ENCODE measurements at places on chromosomes 1 and 21.

- no peak for DNase-seq
Measured at GRCh38 chr1:202243006-202243405, 49.4 kb downstream of the LGR6 start.

- no peak for DNase-seq
Measured at GRCh38 chr1:162682013-162682419, 49.8 kb downstream of the DDR2 start.

- DNase-seq = no peak
Measured at GRCh38 chr1:178934546-178934945, 63.7 kb upstream of the ANGPTL1 start.

DNA sequence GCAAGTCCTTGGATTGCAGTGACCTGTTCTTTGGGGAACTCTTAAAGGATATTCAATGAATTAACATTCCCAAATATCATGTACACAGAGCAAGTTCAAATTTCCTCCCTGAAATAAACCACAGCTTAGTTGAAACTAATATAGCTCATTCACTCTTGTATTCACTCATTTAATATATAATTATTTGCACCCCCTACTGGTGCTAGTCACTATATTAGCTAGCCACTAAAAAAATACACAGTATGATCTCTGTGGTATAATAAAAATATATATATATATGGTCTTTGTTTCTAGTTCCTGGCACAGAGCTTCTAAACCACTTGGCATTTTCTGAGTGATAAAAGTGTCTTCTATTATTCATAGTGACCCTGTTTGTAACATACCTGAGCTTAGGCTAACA, 177.3 kb upstream of the LYPLAL1 start:
- DNase-seq = no peak

DNA sequence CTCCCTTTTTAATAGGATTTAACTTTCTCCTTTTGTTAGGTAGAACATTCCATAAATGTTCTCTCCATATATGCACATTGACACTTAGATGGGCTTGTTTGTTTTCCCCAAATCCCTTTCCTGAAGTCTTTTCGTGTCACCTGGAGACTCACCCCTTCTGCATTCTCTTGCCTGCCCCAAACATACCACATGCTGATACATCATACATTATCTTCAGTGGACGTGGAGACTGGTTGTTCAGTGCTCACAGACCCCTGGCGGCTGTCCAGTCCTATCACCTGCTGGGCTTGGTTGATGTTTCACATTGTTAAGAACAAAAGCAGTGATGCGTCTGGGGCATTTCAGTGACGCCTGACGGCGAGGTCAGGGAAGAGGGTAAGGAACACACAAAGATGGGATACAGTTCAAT, 22.2 kb downstream of the FMOD start:
- no peak for DNase-seq

- DNase-seq = no peak
Measured at GRCh38 chr1:224201383-224201782, 18.3 kb downstream of the DEGS1 start.

DNA sequence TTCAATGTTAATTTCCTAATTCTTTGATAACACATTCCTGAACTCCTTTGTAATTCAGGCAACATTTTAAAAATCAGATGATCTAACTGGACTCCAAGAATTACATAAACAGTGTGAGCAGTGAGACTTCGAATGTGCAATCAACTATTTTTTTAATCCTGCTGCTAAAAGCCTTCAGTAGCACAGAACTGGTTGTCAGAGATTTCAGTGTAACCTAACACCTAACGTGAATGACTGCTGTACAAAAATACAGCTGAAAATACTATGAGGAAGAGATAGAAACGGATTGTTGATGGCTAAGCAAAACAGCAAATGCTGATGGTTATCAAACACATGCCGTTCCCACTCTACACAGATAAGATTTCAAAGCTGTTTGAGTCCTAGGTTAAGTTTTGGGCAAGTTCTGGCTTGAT, 46.1 kb downstream of the APP start:
- DNase-seq = no peak

DNA sequence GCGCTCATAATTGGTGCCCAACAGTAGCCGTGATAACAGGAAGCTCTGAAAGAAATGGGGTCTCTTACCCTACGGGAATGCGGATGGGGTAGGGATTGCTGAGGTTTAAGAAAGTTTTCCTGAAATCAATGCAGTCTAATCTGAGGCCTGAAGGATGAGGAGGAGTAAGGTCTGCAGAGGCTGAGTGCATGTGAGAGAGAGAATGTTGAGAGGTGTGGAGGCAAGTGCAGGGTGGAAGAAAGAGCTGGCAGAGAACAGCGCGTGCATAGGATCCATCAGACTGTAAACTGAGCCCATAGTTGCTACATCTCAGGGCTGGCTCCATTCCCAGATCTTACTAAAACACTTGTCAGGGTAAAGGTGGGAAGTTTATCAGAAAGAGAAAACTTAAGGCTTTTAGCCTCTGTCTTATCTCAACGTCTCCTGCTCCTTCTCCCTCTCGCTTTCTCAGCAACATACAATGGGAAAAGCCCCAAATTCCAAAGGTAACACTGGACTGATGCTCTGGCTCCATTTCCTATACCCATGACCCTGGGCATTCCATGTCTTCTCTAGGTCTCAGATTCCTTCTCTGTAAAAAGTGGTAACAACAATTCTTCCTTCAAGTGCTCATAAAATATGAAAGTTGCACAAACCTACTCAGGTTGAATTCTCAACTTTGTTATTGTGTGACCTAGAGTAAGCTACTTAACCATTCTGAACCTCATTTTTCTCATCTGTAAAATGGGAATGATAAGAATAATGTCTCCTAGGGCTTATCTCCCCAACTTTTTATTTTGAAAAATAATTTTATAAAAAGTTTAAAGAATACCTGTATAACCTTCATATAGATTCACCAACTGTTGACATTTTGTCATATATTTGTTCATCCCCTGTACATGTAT, 75.2 kb downstream of the SH3GLB1 start:
- no peak for DNase-seq

- no peak for DNase-seq
Measured at GRCh38 chr1:117735045-117735992, 129.5 kb downstream of the TENT5C start.

GRCh38 chr1:244339073-244339692, 112.5 kb downstream of the ADSS2 start:
- DNase-seq = no peak

DNA sequence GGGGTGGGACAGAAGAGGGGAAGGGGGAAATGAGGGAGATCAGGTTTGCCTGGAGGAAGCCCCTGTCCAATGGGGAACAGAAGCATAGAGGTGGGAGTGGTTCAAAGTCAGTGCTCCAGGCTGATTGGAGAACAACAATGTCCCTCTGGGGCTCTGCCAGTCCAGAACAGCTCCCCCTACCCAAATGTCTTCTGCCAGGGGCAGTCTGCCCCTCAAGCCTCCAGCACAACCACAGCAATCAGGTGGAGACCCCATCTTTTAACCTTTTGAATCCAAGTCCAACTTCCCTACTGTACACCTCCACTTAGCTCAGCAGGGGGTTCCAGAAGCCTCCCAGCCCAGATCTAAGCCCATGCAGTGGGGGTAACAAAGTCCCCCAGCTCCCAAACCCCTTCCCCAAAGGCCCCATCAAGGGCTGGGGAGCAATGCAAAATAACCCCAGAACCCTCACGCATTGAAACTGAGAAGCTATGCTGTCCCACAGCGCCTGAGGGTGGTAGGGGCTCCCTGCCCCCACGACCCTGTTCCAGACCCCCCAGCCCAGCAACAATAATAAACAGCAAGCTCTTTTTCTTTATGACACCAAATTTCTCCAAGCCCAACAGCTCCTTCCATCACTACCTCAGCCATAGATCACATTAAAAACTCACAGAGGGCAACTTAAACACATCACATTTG, 3.3 kb downstream of the AHDC1 start:
- DNase-seq = no peak

- DNase-seq = no peak
Measured at GRCh38 chr1:230822092-230822581, 46.2 kb downstream of the C1orf198 start.

DNA sequence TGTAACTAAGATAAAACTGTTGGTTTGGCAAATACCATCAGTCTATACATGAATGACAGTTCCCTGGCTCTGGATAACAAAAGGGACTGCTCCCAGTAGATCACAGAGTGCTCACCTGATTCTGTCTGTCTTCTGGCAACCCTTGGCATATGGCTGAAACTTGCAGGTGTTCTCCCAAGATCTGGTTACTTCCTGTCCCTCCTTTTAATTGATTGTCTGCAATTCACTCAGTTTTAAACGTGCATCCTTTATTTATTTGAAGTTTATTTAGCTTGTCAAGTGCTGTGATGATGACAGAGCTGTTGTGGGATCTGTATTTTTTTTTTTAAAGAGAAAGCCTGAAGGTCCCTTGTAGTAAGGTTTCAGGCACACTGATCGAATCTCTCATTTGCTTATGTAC, 3.4 kb downstream of the KCNA3 start:
- no peak for DNase-seq

- DNase-seq = no peak
Measured at GRCh38 chr1:113109908-113110554, 37.0 kb downstream of the LRIG2 start.

- DNase-seq = no peak
Measured at GRCh38 chr1:232776526-232777106, 28.6 kb upstream of the MAP10 start.

- DNase-seq = no peak
Measured at GRCh38 chr1:99533909-99534637, 111.8 kb upstream of the PALMD start.

- DNase-seq = no peak
Measured at GRCh38 chr1:63327417-63328054, 5.2 kb downstream of the FOXD3 start.

GRCh38 chr1:125080077-125080476, 3895.3 kb downstream of the SRGAP2C start:
- DNase-seq = no peak

DNA sequence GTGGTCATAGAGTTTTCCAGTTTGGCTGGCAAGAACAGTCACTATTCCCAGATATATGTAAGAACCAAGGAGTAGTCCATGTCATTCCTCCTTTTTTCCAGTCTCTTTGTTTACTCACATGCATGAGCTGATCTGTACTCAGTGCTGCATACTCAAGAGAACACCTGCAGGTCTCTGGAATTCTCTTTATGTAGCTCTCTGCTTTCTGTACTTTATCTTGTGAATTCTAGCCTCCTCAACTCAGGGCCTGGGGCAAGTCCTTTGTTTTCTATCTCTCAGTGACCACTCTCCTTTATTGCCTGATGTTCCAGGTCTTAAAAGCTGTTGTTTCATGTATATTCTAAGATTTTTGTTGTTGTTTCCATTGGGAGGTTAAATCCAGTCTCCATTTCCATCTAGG, 478.9 kb downstream of the DPYD start:
- DNase-seq = no peak

DNA sequence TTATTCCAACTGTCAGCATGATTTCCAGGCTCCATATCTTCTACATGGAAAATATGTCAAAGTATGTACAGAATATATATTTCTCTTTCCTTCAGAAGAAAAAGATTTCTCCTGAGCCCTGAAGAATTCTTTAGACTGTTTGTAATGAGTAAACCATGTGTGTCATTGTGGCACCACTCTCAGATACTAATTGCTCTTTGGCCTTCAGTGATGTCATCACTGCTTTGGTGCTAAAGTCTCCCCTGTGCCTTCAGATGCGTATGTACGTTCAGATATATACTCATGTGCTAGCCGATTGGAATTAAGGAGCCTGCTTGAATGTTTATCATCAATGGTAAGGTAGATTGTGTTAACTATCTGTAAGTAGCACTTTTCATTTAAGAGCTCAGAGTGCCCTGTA, 20.6 kb upstream of the NBL1 start:
- DNase-seq = no peak

DNA sequence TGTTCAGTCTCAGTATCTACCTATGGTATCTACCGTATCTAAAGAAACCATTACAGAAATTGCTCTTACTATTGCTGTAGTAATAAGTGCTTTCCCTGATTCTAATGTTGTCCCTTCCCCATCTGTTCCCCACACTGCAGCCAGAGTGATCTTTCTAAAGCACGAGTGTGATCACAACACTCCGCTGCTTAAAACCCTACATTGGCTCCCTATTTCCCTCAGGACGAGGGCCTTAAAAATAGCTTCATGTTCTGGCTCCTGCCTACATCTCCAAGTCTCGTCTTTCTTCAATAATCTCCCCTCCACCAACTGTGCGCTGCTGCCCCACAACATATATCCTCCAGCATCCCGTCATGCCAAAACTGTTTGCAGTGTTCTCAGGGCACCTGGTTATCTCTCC, 150.6 kb downstream of the SDCCAG8 start:
- no peak for DNase-seq

Data from cortex of kidney (tissue), 1 donor.